ENCODE measurements at places on chromosomes 7 and 10. TPM values are rescaled to one million over a fixed set of nuclear protein-coding genes. Genes with fewer than 3 reads are reported as not detected.
A peak's percentile ranks its signal among the peaks of the same experiment; 100 is the strongest.

- DNase-seq: no peak
Measured at GRCh38 chr10:131810805-131811629, 89.8 kb upstream of the PPP2R2D start.

LFNG gene
- 22.4 TPM for total RNA-seq

GTPBP4 gene
- 15.9 TPM for total RNA-seq

DNA sequence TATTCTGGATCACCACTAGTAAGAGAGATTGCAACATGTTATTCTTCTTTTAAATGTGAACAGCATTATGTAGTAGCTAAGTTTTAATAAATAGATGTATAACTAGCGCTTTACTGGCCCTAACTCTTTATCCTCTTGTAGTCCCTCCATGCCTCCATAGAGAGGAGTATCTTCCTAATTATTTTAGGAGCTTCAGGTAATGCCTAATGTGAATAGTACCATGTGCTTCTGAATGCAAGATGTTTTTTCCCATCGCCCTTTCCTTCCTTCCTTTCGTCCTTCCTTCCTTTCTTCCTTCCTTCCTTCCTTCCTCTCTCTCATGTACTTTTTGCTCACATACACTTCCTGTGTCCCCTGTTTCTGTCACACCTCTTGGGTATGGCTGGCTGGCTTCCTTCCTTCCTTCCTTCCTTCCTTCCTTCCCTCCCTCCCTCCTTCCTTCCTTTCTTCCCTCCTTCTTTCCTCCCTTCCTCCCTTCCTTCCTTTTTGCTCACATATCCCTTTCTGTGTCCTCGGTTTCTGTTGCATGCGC lies 290.7 kb downstream of the HDAC9 start:
- DNase-seq: no peak

GRCh38 chr7:12674053-12674452 lies 13.4 kb upstream of the ARL4A start:
- no peak for DNase-seq

MYO3A gene
- total RNA-seq: not detected

- DNase-seq: peak; percentile 34
Measured at GRCh38 chr10:121608469-121609190, 10.4 kb upstream of the FGFR2 start.

CLCN1 gene
- total RNA-seq: 0.54 TPM

- no peak for DNase-seq
Measured at GRCh38 chr10:21692916-21693315, 158.9 kb downstream of the MLLT10 start.

DNAJB6 gene
- total RNA-seq: 106 TPM

GRCh38 chr10:62454687-62455397 lies 80.7 kb downstream of the ZNF365 start:
- DNase-seq: no peak

GRCh38 chr7:129859183-129859582 lies 93.6 kb downstream of the UBE2H start:
- peak; percentile 78 for DNase-seq

All from hematopoietic multipotent progenitor cell (in vitro differentiated cells).